ENCODE measurements at places on chromosomes 6 and 20. TPM values are rescaled to one million over a fixed set of nuclear protein-coding genes. Genes with fewer than 3 reads are reported as not detected.

GRCh38 chr6:156808287-156808686 lies 31.1 kb downstream of the ARID1B start:
- DNase-seq: no peak

GRCh38 chr20:38590676-38591473 lies 9.9 kb downstream of the ADIG start:
- no peak for DNase-seq

DNA sequence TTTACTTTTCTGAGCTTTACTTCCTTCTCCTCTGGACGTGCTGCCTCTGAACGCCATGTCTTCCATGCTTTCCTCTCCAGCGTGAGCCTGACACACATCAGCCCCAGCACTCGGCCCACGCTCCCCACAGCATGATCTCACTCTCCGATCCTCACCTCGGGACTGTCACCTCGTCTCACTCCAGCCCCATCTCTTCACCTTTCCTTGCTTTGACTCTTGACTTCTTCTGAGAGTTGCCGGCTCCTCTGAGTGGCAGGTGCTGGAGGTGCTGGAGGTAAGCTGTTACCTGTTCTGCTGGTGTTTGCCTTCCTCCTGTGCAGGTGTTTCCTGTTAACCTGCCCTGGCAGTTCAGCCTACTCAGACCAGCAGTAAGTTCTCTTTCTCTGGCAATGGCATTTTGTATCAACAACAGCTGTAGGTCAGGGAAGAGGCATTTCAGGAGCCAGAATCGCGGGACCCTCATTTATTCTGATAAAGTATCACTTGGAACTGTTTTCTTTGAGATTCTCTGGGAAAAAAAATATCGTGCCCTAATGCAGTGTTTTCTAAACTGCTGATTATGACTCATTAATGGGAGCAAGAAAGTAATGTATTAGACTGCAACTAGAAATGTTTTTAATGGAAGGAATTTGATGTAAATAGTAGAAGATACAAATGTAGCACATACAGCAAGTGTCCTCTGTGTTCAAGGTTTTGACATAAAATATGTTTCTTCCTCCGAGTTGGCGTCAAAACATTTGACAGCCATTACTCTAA lies 106.5 kb downstream of the ARID1B start:
- no peak for DNase-seq

DNA sequence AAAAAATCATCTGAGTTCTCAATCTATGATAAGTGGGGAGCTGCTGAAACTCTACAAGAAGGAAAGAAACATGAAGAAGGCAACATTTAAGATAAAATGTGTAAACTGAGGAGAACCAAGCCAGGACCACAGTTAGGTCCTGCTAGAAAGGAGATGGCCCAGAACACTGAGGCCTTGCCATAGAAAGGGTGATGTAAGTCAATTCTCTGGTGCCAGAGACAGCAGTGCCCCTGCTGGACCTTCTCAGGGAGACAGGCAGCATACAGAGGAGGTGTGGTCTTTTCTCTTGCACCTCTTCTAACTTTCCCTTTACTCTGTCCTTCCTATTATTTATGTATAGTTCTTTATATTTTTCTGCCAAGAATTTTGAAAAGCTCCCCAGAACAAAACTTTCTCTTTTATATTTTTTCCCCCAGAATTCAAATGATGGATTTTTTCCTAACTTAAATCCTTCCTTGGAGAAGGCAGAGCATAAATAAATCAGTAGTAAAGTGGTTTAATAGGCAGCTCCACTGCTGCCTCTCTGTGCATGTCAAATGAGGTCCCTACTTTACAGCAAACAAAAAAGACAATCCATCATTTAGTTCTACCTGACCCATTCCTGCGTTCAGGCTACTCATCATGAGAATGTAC lies 9.0 kb downstream of the UQCC2 start:
- DNase-seq: peak; percentile 67

The GDAP1L1 gene
- total RNA-seq: not detected

The GHRH gene
- not detected for total RNA-seq

DNA sequence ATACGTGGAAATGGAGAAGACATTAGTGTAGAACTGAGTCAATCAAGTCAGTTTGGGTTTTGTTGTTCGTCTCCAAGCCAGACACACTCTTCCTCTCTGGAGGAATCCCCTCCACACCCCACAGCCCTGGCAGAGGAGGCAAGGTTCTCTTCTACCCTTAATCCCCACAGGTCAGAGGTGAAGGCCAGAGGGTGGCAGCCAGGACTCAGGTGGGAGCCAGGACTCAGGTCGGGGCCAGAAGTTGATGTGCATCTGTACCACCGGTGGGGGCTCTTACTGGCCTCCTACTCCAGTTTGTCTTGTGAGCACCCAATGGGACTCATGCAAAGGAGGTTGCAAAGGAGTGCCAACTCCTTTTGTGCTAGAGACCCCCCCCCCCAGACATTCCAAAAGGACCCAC lies 126.4 kb downstream of the TBXT start:
- no peak for DNase-seq

- no peak for DNase-seq
These were observed 253.5 kb downstream of the NRN1 start for GRCh38 chr6:5753209-5753608.

GRCh38 chr6:3888153-3888957 lies 39.2 kb downstream of the FAM50B start:
- DNase-seq: no peak

DNA sequence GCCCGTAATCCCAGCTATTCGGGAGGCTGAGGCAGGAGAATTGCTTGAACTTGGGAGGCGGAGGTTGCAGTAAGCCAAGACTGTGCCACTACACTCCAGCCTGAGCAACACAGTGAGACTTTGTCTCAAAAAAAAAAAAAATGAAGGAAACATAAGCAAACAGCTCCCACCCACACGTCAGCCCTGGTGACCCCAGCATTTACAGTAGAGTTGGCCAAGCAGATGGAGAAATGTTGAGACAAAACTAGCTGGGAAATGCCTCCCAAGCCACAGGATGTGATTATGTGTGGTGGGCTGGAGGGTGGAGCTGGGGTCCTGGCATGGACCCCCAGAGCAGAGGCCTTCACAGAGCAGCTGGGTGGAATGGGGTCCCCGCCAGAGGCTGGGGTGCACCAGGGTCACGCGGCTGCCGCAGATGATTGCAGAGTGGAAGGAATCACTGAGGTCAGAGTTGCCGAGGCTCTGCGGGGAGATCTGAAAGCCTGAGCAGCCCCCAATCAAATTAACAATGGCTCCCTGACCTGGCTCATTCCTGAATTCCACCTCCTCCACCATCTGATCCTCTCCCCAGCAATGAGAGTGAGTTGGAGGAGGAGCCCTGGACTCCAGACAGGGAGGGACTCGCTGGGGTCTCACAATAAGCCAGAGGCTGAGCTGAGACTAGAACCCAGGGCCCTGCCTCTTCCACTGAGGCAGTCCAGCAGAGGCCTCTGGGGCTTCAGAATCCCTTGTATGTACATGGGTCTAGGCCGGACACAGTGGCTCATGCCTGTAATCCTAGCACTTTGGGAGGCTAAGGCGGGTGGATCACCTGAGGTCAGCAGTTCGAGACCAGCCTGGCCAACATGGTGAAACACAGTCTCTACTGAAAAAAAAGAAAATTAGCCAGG lies 34.7 kb upstream of the TGM2 start:
- DNase-seq: peak; percentile 36

The DST gene
- 791 TPM for total RNA-seq

The NSFL1C gene
- total RNA-seq: 36.7 TPM

DNA sequence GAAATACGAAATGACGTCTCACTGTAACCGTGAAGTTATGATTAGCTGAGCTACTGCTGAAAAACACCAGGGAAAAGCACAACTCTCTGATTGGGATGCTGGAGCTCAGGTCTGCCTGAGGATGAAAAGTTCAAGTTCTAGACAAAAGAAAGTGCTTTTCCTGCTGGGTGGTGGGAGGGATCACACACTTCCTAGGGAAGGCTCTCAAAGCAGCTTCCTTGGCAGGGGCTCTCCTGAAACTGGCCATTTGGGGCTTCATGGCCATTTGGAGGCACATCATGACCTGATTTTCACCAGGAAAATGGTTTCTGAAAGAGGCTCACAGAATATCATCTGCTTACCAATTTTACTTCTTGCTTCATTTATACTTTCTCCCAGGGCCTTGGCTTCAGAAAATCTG lies 97.1 kb upstream of the KCNK16 start:
- DNase-seq: no peak

The TFAP2D gene
- not detected for total RNA-seq

DNA sequence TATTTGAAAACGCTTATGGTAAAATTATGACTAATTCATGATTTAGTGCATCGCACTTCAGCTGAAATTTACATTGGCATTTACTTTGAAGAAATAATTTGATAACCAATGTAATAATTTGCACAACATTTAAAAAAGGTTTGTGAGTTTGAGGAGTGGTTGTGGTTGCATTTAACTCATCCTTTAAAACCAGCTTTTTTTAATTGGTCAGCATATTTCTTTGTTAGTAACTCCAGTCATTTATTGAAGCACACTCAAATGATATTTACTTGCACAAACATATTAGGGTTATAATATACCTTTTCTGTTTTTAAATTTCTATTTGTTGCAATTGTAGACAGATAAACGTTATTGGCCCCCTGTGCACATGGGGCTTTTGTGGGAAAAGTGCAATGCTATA lies 78.1 kb upstream of the AHI1 start:
- no peak for DNase-seq

DNA sequence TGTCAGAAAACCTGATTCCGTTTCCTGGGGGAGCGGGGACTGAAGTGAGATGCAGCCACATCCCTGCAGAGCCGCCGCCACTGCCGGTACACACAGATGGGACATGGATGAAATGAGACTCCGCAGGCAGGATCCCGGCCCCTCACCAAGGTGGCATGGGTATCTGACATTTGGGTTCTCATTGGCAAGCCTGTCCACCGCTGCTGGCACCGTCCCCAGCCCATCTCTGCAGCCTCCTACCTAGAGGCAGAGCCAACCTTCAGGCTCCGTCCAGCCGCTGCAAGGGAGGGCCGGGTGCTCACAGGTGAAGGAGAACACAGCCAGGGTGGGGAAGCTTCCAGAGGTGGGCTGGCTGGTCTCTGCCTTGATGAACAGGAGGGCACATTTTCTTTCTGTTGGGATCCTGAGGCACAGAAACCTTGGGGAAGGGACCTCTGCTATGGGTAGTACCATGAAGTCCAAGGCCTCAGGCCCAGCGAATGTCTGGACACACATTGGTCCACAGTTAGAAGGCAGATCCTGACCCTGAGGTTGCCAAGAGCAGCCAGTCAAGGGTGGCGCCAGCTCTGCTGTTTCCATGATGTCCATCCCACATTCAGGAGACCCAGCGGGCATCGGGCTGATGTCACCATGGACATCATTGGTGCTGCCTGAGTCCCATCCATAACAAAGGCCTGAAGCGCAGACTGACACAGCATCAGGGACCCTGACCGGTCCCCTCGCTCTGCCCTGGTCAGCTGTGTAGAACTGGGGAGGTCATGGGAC lies 177.4 kb downstream of the TAF4 start:
- no peak for DNase-seq

GRCh38 chr6:160742090-160742489 lies 40.0 kb downstream of the PLG start:
- no peak for DNase-seq

The BTNL2 gene
- total RNA-seq: not detected

DNA sequence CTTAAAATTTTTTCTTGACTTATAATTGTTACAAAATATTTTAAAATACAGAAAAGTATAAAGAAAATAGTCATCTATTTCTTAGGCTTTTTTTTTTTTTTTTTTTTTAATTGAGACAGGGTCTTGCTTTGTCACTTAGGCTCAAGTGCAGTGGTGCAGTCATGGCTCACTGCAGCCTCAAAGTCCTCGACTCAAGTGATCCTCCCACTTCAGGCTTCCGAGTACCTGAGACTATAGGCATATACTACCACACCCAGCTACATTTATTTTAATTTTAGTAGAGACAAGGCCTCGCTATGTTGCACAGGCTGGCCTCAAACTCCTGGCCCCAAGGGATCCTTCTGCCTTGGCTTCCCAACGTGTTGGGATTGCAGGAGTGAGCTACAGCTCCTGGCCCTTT lies 5.3 kb upstream of the ACAT2 start:
- DNase-seq: no peak

The PAK1IP1 gene
- total RNA-seq: 14.6 TPM

The DYNLT2 gene
- total RNA-seq: 1.4 TPM

GRCh38 chr6:22784601-22785410 lies 215.4 kb downstream of the HDGFL1 start:
- no peak for DNase-seq

DNA sequence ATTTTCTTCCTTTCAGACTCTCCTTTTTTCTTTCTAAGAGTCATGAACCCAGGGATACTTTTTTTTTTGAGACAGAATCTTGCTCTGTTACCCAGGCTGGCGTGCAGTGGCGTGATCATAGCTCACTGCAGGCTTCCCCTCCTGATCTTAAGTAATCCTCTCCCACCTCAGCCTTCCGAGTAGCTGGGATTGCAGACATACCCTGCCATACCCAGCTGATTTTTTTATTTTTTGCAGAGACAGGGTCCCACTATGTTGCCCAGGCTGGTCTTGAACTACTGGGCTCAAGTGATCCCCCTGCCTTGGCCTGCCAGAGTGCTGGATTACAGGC lies 32.8 kb upstream of the IER3 start:
- DNase-seq: no peak

DNA sequence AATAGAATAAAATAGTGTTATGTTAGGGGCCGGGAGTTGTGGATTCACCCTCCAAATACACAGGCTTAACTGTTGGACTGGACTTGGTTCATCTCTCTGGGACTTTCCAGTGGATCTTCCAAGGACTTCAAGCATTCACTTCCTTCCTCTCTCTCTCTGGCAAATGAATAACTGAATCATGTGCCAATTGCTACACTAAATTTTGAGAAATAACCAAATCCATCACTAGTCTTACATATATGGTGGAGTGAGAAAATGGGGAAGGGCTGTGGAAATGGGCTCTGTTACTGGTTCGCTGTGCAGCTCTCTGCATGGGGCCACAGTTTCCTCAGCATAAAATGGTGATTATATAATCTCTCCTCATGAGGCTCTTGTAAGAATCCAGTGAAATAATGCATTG lies 6.8 kb upstream of the KIAA1755 start:
- peak; percentile 10 for DNase-seq

- DNase-seq: no peak
These were observed 2.4 kb upstream of the EFHC1 start for GRCh38 chr6:52417675-52418111.

The INSM1 gene
- total RNA-seq: 0.36 TPM

DNA sequence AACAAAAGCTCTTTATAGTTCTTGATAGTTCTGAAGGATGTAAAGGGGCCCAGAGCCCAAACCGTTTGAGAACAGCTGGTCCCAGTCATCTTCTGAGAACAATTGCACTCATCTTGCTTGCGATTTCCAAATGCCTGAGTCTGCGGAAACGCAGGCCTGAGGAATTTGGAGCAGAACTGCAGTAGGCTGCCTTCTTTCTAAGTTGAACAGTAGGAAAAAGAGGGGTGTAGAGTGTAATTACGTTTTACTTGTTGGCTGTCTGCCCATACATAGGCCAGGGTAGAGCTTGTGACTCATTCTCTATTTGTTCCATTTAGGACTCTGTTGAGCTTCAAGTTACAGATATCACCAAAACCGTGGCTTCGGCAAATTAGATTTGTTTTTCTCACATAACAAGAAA lies 42.0 kb upstream of the KIF16B start:
- no peak for DNase-seq

Data from sigmoid colon (tissue), 7 donors.